Lung microvascular endothelial cell (primary cell): ENCODE measurements at places on chromosomes 1 and 21.

DNA sequence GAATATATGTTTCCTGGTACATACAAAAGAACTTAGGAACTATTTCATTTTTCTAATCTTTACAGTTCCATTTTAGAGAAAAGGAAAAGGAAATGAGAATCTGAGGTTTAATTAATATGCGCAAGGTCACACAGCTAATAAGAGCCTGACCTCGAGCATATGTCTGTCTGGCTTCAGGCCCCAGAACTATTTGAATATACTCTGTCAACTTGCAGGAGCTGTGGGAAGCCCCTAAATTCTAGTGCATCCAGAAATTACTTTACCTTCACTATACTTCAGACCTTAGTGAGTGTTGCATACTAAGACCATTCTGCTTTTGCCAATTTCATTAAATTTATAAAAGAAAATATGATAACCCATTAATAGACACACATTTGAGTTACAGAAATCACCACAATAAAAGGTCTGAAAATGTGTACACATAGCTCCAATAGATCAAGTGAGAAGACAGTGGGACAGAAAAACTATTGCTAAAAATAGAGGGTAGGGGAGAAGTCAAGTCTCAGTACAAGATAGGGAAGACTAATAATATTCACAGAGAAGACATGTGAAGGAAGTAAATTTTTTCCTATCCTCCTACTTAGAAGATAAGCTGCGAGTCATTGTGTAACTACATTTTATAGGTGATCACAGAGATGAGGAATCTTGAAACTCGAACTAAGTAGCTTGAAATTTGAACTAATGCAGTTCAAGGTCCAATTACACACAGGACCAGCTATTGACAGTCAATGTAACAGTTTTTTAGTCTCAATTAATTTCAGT, 3.8 kb downstream of the RGS13 start:
- no peak for DNase-seq

DNA sequence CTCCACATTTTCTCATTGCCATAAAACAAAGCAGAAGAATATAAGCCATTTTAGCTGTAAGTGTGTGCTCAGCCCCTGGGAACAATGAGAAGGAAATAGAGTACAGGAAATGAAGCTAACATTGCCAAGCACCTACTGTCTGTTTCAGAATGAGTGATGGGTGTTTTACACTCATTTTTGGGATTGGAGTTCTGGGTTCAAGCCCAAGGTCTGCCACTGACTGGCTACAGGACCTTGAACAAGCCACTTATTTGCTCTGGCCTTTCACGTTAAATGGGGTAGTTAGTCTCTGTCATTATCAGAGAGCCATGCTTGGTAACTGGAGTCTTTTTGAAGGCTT, 80.7 kb upstream of the KAZN start:
- DNase-seq = no peak

- no peak for DNase-seq
Observed at GRCh38 chr1:118136187-118136941, 48.7 kb downstream of the SPAG17 start.

DNA sequence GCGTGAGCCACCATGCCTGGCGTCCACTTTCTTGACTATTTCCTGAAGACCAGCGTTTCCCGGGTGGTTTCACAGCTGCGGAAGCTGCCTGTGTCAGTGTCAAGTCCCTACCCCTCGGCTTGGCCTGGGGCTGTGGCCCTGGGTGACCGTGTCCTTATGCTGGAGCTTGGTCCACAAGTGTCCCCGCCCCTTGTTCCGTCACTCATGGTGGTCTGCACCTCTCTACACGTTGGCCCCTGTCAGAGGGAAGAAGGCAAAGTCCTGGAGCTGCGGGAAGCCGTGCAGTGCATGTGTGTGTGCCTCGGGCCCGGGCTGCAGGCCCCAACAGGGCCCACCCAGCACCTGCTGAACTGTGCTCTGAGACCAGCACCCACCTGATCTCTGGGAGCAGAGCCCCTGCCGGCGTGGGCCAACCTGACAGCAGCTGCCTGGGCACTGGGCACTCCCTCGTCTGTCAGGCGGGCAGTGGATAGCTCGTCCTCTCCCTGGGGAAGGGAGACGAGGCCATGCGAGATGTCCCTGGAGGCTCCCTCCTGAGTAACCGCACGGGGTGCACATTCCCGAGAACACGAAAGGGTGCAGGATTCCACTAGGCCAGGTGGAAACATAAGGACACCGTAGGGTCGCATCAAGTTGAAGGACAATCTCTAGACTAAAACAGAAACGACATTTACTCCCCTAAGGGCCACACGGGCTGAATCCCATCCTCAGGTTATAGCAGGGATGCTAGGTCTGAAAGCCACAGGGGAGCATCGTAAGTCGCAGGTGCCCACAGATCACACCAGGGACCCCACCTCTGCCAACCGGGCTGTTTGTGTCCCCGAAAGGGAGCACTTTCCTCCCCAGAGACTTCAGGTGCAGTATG, 2.4 kb upstream of the C1orf159 start:
- DNase-seq = no peak

DNA sequence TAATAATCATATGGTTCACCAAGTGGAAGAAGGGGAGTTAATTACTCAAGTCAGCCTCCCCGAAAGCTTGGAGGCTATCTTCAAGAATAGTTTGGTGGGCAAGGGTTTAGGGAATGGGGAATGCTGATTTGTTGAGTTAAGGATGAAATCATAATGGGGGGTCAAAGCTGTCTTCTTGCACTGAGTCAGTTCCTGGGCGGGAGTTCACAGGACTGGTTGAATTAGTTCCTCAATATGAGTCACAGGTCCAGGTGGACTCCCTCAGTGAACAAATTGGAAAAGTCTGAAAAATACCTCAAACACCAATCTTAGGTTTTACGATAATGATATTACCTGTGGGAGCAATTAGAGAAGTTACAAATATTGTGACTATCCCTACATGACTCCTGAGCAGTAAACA, 115.2 kb upstream of the COA6 start:
- DNase-seq = no peak

DNA sequence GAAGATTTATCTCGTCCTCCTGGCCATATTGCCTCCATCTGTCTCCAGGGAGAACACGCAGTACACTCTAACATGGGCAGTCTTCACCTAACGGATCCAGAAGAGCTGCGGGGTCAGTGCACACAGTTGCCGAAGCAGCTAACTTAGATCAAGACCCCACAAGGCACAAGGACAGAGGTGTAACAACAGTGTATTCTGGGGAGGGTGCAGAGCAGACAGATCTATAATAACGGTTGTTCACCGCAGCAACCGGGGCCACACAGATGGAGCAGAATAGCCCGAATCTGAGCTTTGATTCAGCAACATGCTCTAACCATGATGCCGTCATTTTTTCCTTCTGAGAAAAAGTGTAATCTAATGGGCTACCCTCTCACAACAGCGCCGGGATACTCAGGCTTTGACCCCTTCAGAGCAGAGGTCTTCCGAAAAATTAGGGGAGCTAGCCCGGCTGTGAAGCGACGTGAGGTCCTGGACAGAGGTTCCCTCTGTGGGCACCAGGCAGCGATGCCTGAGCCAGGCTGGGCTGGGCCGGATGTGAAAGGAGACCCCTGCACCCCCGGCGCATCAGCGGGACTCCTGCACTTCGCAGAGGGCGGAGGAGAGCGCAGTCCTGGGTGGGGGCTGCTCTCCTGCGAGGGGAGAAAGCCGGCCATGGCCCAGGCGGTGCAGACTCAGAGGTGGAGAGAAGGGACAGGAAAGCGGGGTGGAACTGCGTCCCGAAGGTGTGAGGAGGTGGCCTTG, 57.5 kb downstream of the BCL9 start:
- DNase-seq = peak; percentile 11

DNA sequence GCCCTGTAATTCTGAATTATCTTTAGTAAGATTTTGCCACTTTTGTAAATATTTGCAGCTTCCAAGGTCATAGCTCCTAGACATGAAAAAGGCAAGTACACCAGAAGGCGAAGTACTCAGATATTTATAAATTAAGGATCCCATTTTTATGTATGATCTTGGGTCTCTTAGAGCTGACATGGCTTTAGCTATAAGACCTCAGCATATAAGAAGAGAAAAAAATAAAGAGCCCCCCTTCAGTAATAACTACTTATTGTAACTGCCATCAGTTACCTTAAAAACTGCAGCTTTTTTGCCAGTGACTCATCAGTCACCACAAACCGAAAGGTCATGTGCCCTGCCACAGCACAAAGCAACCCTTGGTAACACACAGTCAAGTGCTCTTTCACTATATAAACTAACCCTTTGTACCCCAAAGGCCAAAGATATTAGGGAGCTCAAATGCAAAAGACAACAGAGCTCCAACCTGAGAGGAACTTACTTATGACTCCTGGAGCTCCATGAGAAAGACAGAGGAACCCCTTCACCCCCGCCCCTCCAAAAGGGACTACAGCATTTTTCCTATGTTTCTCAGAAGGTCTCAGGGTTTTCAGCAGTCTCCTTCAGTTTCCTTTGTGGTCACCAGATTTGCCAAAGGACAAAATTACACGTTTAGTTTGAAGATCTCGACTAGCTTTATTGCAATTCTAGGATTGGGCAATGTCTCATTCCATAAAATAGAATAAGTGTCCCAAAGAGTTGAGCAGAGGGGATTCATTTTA, 219.8 kb upstream of the DUSP10 start:
- no peak for DNase-seq

DNA sequence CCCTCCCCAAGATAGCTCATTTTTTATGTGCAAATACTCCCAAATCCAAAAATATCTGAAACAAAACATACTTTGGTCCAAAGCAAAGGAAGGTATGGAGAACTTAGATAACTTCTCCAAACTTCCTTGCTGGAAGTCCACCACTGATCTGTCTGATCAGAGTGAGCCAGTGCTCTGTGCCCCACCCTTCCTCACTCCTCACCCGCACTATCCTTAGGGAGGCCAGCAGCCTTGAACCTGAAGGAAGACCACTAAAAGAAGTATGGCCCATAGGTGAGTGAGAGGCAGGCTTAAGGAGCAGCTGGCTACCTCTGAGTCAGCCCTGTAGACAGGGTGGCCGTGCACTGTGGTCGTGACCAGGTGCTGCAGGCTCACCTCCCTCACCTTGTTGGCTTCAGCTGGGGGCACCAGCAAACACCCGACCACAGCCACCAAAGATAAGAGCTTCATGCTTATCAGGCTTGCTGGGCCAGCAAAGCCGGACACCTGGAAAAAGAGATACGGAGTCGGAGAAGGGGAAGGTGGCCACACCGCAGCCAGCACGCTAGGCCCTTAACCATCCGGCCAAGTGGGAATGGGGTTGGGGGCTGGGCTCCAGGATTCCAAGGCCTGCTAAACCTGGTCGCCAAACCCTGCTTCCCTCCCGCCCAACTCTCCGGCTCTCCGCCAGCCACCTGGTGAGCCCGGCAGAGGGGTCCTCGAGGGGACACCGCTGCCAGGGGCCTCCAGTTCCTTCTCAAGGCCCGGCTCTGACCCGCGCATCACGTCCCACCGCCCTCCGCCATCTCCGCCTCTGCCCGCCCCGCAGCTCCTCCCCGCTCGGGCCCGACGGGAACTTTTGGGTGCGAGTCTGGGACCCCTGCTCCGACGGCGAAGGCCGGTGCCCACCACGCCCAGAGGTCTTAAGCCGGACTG, 543 bp downstream of the TMEM9 start:
- DNase-seq = no peak

DNA sequence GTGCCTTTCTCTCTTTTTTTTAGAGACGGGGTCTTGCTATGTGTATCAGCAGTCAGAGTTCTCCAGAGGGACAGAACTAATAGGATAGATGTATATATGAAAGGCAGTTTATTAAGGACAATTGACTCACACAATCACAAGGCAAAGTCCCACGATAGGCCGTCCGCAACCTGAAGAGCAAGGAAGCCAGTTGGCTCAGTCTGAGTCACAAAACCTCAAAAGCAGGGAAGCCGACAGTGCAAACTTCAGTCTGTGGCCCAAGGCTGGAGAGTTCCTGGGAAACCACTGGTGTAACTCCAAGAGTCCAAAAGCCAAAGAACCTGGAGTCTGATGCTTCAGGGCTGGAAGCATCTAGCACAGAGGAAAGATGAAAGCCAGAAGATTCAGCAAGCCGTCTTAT, 16.3 kb upstream of the H3-3A start:
- DNase-seq = peak; percentile 60

DNA sequence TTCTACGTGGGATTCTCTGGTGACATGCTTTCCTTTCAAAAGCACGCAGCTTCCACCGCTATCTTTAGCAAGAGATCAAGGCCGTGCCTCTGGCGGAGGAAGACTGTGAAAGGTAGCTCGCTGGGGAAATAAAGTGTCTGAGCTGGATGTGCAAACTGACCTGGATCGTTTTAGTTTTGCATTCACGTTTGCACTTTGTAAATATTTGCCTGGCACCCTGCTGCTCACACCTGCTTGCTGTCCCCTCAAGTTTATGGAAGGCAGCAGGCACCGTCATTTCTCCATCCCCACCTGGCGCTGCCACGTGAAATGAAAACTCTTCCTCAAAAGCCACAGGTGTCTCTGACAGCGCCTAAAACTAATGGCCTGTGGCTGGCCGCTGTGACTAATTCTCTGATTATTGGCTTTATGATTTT, 44.0 kb upstream of the TARDBP start:
- DNase-seq = peak; percentile 11

DNA sequence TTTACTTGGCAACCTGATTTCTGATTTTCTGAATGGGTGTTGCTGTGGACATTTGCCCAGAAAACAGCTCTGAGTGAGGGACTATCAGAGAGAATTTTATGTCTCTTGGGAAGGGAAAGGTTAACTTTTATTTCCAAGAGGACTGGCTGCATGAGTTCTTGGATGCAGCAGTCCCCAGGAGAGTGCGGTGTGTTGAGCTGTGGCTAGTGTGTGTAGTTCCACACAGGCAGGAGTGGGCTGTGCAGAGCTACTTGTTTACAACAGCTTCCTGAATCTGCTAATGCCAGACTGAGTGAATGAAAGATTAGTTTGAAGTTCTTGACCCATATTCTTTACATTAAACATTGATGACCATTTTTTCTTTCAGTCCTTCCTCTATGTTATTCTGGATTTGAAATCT, 41.0 kb upstream of the APOBEC4 start:
- DNase-seq = no peak

- DNase-seq = peak; percentile 93
Observed at GRCh38 chr1:223726380-223727001, 14.2 kb downstream of the CAPN2 start.

GRCh38 chr1:44929531-44929930, 56.9 kb downstream of the EIF2B3 start:
- DNase-seq = no peak

DNA sequence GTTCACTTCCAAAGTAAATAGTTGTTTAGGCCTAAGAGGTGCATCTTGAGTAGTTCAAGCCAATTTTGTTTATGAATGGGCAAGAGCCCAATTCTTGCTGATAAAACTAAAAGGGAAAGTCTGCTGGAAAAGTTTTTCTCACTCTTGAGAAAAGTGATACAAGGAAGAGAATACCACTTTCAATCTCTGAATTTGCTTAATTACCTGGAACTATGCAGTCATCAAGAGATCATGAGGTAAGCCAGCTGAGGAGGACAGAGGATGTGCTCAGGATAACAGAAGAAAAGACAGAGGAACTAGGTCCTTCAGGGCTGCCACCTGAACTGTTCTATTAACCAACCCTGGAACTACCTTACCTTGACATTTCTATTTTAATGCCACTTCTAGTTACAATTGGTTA, 42.2 kb downstream of the ILDR2 start:
- no peak for DNase-seq
